ENCODE measurements at places on chromosomes 2 and 18.

- no peak for DNase-seq
Observed at GRCh38 chr2:96484091-96484490, 21.1 kb downstream of the NEURL3 start.

DNA sequence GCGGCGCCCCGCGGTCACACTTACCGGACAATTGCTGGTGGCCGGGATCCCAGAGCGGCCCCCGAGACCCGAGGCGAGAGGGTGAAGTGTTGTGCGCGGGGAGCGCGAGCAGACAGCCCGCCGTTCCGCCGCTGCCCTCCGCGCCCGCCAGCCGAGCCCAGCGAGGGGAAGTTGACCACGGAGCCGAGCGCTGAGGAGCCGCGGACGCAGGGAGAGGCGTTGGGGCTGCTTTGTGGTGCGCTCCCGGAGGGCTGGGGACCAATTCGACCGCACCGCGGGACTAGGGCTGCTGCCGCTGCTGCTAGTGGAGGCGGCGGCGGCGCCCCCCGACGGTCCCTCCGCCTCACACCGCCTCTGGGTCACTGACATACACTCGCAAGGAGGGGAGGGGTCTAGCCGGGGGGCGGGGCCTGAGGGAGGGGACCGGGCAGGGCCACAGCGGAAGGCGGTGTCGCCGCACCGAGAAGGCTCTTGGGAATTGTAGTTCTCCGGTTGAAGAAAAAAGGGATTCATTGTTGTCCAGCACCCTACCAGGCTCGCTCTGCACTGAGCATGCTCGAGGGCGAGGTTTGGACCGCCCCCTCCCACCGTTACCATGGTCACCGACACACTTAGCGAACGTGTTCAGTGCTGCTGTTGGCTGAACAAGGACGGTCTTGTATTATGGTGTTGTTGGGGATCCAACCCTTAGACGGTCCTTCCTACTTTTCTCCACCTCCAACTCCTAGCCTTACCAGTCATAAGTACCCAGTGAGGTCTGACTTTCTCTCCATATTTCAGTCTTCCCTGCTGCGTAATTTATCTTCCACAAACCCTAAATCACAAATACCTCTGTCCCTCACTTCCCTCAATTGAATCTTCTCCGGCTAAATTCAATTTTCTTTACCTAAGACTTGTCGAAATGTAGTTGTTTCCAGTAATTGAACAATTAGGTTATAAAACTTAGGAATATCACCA lies at the start of gene PELI1:
Gene PELI1, minus strand, starts transcription at position 364 of the 957 bp plus-strand sequence. CDS start 36,110 bp downstream, outside the sequence.
- DNase-seq = peak; percentile 90

GRCh38 chr2:16392647-16393499 lies 272.8 kb downstream of the CYRIA start:
- no peak for DNase-seq

- DNase-seq = no peak
Observed at GRCh38 chr2:16130541-16130880, 190.2 kb downstream of the MYCN start.

DNA sequence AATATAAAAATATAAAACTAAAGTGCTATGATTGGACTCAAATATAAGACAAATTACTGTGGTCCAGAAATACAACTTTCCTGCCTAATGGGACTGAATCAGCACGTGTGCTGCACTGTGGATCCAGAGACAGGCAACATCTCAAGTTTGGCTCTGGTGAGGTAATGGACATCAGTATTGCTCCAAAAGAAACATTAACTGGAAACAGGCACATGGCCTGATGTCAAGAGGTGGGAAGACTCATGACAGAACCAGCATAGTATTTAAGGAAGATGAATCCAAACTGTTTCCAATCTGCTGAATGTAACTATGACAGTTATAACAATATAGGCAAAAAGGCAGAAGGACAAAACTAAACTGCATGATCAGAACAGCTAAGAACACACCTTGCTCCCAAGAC lies 354.6 kb downstream of the FSIP2 start:
- no peak for DNase-seq

GRCh38 chr2:167570370-167570769 lies 677.0 kb downstream of the STK39 start:
- DNase-seq = no peak

GRCh38 chr2:109479804-109480203 lies 134.0 kb downstream of the SEPTIN10 start:
- no peak for DNase-seq

DNA sequence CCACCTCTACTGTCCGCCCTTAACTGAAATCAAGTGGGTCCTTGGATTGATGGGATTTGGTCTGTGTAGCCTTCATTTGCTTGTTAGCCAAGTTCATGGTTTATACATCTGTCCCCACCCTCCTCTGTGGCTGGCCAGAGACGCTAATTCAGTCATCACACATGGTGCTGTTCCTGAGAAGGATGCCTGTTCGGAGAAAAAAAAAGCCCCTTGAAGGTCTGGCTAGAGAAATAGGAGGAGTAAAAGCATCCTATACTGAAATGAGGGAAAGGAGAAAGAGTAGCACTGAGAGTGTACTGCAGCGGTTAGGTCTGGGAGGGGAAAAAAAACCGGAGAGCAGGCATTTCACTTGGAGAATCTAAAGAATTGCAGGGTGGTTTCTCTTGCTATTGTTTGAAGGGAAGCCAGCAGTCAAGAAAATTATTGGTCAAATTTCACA lies 180.6 kb upstream of the EPAS1 start:
- no peak for DNase-seq

GRCh38 chr2:241905716-241906377 lies 36.3 kb downstream of the RTP5 start:
- DNase-seq = no peak
